ENCODE measurements at places on chromosomes 12 and 14.

DNA sequence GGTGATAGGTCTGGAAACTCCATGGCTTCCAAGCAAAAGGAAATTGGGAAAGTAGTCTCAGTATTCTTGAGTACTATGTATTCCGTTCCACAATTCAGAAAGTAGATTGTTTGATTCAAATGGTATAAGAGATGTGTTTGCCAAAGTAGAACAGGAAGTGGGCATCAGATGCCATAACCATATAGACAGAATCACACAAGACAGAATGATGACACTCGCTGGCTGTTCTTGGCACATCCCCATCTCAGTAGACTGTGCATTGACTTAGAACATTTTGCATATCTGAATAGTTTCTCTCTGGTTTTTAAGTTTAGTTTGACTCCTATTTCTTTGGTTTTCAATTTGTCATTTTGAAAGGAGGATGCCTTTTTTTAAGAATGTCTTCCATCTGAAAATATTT, 221.1 kb upstream of the RGS6 start:
- DNase-seq, result no peak

GRCh38 chr14:53528185-53528671, 375.1 kb upstream of the DDHD1 start:
- DNase-seq, result no peak

- DNase-seq, result no peak
Measured at GRCh38 chr14:71591929-71592328, 340.3 kb upstream of the RGS6 start.

- DNase-seq, result no peak
Measured at GRCh38 chr12:67352682-67353081, 83.5 kb downstream of the CAND1 start.

DNA sequence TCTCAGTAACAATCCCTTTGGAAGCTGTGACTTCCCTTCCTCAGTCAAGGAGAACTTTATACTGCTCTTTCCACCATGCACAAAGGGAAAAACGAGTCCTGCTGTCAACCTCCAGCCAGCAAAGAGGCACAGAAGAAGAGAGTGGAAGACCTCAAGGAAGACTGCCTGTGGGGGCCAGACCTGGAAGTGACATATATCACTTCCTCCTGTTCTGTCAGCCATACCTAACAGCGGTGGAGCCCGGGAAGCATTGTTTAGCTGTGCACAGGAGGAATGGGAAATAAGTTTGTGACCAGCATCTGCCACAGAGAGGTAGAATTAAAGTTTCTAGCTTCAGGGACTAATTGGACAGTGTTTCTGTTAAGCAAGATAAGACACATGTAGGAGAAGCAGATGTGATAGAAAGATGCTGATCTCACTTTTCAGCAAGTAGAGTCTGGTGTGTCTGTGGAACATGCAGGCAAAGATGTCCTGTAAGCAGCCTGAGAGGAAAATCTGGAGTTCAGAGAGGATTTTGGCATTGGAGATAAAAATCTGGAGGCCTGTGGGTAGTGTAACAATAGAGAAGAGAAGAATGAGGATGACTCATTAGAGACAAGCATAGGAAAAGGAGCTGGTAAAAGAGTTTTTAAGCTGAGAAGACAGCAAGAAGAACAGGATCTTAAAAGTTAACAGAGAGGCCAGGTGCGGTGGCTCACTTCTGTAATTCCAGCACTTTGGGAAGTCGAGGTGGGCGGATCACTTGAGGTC, 141.6 kb upstream of the CPSF6 start:
- no peak for DNase-seq

DNA sequence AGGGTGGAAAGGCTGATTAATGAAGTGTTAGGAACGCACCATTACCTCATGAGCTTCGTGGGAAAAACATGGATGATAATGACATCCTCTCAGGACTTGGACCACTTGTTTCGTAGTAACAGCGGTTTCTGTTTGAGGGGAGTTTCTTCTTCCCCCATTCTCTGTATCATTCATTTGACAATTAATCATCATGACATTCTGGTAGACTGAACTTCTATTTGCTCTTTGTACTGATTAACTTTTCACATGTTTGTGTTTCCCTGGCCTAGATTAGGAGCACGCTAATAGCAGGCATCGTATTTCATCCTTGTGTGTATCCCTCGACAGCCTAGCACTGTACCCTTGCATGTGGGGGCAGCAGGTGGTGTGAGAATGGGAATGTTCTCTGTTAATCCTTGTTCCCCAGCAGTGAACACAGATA, 8.0 kb downstream of the LRRC74A start:
- no peak for DNase-seq

DNA sequence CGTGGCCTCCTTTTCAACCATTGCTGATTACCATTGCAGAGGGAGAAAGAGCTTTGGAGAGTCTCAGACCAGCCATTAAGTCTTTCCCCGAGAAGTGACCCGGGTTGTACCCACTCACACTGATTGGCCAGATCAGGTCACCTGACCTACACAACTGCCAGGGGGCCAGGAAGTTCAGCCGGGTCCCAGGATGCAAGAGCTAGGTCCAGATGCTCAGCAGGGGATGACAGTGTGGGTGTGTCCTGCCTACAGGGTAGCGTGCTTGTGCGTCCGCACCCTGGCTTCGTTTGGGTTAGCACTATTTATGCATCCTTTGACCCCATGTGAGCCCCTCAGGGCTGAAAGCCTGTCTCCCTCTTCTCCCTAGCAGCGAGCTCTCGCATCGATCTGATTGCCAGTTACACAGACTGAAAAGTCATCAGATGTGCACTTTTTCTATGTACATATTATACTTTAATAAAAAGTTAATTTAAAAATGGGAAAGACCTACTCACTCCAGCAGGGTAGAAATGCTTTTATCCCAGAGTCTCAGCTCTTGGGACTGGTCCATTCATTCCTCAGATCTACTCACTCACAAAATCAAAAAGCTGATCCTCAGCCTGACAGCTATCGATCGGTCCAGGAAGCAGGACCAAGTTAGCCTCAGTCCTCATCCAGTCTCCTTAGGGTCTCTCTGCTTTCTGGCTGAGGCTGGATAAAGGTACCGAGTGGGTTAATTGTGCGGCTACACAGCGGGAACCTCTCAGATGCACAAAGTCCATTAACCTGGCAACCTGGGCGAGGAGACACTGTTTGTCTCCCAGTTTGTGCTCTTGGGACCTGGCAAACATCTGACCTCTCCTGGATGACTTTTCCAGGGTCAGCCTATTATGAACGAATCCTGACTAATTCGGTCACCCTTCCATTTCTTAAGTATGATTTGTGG, 68.0 kb downstream of the SERPINA3 start:
- no peak for DNase-seq

GRCh38 chr12:9721394-9722092, 11.4 kb downstream of the CLECL1 start:
- no peak for DNase-seq

- peak; percentile 12 for DNase-seq
Measured at GRCh38 chr12:94140556-94140955, 7.8 kb upstream of the PLXNC1 start.

DNA sequence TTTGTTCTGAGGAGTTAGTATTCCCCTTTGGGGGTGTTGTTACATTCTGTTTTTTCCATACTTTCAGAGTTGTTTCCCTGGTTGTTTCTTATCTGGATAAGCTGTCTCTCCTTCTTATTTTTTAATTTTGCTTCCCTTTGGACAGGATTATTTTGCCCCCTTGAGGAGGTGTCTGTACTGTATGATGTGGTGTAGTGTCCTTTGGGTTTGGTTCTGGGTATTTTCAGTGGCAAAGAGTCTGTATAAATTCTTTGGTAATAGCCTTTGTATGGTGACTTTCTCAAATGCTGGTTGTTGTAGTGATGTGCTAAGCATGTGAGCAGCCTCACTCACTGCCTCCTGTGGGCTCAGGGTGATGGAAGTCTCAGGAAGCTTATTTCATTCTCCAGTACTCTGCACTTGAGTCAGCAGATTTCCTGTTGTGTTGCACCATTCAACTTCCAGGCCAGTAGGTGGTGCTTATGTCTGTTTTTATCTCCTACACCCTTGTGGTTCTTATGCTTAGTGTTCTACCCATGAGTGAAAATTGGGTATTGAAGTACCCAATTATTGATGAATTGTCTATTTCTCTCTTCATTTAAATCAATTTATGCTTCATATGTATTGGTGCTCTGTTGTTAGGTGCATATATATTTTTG, 103.3 kb upstream of the PMCH start:
- peak; percentile 48 for DNase-seq

DNA sequence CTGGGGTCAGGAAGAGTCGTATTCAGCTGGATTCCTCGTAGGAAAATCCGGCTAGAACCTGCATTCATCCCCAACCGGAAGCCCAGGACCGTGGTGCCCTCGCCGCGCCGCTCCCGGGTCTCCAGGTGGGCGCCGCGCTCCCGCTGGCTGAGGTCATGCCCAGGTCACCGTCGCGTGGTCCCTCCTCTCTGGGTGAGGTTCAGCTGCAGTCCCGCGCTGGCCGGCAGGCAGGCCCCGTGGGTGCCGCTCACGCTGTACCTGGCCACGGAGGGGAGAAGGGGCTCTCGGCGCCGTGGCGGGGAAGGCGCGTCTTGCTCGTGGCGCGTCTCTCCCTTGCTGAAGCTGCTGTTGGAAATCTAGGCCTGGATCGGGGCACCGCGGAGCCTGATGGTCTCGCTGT, 44.5 kb downstream of the LRTM2 start:
- DNase-seq, result no peak

GRCh38 chr14:68153275-68153674, 333.7 kb downstream of the RAD51B start:
- no peak for DNase-seq

DNA sequence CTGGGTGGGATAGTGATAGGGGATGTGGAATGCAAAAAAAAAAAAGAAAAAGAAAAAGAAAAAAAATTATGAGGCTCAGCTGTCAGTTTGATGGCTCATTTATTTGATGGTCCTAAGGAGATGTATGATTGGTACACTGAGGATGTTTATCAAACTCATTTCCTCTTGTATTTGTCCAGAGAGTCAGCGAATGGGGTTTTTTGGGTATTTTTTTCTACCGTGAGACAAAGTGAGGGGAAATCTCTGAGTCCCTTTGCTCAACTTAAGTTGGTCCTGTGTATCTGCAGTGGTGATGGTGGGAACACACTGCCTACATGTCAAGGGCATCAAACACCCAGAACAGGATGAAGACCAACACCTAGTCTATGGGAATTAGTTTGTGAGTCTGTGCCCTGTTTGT, 176.9 kb upstream of the HIF1A start:
- no peak for DNase-seq

GRCh38 chr12:131921866-131922769, 7.0 kb upstream of the PUS1 start:
- no peak for DNase-seq

- DNase-seq, result peak; percentile 37
Measured at GRCh38 chr14:55430024-55430690, 10.3 kb downstream of the TBPL2 start.

DNA sequence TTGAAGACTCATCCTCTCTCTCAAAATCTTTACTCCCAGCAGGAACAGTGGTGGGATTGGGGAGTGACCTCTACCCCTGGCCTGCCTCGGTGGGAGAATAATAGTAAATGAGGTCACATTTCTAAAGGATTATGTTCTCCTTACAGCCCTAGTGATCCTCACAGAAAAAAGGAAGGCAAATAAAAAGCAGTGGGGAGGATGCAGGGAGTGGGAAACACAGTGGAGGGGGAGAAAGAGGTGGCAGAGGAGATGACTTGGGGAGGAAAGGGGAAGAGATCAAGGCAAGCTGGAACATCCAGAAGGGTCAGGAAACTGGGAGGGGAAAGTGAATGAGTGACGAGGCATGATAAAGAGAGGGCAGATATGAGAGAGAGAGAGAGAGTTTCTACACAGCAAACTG, 8.3 kb upstream of the SYNDIG1L start:
- DNase-seq, result no peak

DNA sequence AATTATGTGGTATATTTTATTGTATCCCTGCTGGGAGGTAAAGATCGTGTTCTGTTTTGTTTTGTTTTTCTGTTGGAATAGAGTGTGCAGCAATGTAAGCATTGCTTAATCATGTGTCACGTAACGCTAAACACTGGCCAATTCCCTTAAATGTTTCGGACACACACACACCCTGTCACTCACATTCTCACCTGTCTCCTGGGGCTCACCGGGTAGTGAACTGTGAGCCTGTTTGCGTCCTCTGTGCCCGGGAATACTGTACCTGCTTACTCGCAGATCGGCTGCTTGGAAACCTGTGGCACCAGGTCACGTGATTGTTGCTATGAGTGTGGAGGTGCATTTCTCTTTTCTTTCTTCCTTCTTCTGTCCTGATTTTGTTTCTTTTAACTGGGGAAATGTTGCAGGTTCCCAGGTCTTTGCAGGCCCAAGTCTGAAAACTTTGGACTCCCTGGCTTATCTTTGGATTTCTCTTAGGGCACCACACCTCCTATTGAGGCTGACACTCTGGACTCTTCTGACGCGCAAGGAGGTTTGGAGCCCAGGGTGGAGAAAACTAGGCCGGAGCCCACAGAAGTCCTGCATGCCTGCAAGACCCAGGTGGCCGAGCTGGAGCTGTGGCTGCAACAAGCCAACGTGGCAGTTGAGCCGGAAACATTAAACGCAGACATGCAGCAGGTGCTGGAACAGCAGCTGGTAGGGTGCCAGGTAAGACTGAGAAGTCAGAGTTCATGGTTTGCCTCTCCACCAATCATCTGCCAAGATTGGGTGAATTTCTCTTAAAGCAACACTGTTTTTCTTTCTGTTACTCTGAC, 181.1 kb downstream of the ESR2 start:
- peak; percentile 72 for DNase-seq

DNA sequence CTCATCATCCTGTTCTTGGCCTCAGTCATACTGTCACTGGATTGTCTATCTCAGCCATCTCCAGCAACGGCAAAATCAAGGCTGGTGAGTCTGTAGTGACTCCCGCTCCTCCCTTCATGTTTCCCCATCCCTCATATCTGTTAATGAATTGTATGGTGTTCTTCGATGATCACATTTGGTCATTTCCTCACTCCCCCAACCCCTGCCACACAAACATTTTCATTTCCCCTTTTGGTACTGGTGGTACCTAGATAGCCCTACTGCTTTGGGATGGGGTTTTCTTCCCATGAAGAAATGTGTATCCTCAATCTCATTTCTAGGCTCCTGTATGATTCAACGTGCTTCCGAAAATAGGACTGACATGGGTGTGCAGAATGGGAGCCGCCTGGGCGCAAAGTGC, 2.7 kb upstream of the KLHL33 start:
- DNase-seq, result no peak

DNA sequence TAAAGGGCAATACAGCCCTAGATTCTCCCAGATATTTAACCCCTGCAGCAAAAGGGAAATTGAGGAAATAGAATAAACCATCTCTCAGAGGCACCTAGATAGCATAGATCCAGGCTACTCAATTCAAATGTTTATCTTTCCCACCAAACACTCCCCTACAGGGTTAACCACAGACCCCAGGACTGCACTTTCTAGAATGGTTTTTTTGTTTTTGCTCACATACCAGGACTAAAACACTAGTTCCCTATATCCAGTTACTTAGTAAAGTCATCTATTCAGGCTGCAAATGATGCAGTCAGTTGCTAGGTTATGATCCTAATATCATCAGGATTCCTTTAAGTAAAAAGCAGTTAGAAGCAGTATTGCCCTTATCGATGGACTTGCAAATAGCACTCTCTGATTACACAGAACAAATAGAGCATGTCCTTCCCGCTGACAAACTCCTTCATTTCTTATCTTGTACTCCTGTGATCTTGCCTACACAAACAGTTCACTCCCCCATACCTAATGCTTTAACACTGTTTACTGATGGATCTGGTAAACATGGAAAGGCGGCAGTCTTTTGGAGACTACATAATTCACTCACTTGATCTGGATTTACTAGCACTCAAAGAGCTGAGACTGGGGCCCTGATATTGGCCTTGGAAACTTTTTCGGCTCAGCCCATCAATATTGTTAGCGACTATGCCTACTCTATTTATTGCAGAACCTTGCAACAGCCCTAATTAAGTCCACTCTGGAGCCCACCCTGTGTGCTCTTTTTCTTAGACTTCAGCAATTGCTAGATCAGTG, 257.2 kb upstream of the DIO2 start:
- DNase-seq, result no peak

- DNase-seq, result no peak
Measured at GRCh38 chr12:92803903-92804302, 101.1 kb downstream of the PLEKHG7 start.
